Heart right ventricle (tissue), 16 donors: ENCODE measurements at places on chromosomes 16 and 17. TPM values are rescaled to one million over a fixed set of nuclear protein-coding genes. Genes with fewer than 3 reads are reported as not detected.

DNA sequence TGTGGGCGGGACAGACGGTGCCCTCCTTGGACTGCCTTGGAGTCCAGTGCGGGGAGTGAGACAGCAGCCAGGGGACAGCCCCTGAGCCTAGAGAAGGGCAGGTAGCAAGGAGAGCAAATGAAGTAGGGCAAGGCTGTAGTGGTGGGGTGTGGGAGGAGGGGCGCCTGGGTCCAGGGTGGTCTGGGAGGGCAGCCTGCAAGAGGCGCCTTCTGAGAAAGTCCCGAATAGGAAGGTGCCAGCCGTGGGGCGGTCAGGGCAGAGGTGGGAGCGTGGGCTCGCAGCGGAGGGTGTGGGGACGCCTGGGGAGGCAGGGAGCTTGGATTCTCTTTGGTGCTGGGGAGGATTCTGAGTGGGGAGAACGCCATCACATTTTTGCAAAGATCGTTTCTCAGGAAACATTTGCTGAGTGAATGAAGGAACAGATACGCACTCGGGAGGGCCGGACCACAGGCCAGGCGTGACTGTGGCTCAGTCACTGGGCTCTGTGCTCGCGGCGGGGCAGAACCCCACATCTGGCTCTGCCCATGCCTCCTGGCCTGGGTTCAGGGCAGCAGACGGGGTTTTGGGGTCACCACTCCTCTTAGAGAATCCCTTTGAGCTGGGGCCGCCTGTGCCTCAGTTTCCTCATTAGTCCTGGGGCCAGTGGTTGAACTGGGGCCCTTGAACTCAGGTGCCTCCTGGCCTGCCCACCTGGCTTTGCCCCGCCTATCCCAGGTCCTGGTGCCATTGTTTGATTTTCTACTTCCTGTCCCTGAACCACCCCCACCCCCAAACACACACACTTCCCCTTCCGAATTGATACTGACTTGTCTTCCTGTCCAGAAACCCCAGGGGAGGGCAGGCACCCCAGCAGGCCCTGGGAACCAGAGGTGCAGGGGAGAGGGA, 4.2 kb downstream of the SNN start:
- DNase-seq: peak; percentile 53

GRCh38 chr17:79126139-79126538, 51.5 kb downstream of the ENGASE start:
- DNase-seq: no peak

Gene TBKBP1
- polyA plus RNA-seq: 9.9 TPM

DNA sequence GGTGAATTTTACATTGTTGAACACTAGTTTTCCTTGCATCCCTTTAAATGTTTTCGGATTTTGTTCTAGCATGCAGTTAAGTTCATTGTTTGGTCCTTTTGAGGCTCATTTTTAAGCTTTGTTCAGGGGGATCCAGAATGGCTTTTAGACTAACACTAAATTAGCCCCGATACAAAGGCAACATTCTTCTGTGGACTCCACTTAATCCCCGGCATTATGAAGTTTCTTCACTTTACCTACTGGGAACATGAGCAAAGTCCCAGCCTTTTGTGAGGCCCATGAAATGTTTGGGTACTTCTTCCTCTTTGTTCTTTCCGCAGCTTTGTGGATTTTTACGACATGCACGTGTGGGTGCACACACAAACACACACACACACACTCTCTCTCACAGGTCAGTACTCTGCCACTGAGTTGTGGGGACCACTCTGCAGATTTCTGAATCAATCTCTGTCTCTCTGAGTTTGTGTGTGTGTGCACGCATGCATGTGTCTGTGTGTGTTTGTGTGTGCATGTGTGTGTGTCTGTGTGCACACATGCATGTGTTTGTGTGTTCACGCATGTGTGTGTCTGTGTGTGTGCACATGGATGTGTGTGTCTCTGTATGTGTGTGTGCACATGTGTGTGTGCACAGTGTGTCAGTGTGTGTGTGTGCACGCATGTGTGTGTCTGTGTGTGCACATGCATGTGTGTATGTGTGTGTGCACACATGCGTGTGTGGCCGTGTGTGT, 240.4 kb upstream of the TNRC6C start:
- DNase-seq: no peak

DNA sequence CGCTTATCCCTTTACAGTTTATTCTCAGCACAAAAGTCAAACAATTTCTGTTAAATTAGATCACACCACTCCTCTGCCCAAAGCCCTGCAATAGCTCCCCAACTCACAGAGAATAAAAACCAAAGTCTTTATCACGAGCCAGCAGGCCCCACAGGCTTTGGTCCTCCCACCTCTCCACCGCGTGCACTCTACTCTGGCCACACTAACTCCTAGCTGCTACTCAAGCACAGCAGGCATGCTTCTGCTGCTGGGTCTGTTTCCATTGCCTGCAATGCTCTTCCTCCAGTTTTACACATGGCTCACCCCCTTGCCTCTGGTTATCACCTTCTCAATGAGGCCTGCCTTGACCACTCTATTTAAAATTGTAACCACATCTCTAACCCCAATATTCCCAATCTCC, 27.6 kb downstream of the HELZ start:
- no peak for DNase-seq

- DNase-seq: no peak
These were observed 1050.8 kb upstream of the EEF2KMT start for GRCh38 chr16:6148361-6148760.

- no peak for DNase-seq
These were observed 125.1 kb downstream of the BANP start for GRCh38 chr16:88076211-88076931.

- no peak for DNase-seq
These were observed 2.7 kb downstream of the MYO18A start for GRCh38 chr17:29177541-29177870.

DNA sequence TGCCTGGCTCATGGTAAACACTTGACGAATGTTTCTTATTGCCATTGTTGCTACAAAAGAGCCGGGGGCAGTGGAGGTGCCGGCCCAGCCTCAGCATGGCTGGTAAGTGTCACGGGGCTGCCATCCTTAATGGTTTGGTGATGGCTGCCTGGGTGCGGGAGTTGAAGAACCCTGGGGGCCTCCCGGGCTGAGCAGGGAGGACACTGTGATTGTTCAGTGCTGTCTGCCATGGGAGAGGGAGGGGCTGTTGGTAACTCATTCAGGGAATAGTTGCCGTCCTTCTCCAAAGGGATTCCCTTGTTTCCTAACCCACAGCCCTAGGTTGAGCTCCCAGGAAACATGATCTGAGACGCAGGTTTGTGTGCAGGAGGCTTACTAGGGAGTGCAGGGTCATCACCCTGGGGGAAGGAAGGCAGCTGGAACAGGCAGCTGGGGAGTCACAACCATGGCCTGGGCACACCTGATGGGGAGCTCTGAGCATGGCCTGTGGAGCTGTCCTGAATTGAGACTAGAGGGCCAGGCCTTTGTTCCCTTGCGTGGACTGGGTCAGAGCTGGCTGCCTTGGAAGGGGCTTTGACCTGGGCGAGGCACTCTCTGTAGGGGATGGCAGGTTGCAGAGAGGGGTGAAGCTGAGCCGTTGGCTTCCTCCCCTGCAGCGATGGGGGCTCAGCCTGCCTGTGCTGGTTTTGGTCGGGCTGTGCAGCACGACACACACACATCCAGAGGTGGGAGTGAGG, 85.7 kb downstream of the PLCG2 start:
- DNase-seq: no peak

- no peak for DNase-seq
These were observed 11.4 kb downstream of the MLLT6 start for GRCh38 chr17:38716368-38717005.

DNA sequence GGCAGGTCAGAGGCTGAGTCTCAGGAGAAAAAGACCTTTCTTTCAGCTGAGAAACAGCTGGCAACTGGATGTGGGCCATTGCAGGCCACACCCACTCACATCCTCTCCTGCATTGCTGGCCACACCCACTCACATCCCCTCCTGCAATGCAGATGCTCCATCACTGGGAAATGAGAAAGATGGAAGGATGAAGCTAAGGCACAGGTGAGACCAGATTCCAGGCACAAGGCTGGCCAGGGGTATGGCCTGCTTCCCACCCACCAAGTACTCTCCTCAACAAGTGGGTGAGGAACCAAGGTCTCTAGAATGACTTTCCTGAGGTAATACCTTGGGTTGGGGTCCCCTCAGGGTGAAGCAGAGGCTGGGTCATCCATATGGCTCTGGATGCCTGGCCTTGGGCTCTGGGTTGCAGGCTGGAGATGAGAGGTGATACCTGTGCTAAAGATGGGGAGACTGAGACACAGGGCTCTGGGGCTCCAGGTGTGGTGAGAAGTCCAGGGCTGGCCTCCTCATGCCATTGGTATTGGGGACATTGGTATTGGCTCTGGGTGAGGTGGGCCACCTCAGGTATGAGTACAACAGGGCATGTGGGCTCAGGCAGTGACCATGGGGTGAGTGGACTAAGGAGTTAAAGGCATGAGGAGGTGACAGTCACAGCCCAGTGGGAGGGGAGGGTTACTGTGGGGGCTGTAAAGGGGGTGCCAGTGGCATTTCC, 1726.8 kb downstream of the TP53TG3F start:
- no peak for DNase-seq

DNA sequence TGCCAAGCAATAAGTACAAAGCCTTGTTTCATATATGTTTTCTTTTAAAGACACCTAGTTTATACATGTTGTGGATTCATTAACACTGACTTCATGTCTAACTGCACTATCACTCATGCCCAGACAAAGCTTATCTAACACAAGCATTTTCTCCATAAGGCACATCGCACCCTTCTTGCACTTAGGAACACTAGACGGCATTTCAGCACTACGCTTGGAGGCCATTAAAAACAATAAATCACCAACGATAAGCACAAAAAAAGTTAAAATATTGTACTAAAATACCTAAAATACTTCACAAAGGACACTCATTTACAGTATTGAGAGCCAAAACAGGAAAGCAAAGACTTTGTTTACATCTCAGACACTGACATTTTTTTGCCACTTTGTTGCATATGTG, 39.0 kb upstream of the TEKT3 start:
- no peak for DNase-seq

DNA sequence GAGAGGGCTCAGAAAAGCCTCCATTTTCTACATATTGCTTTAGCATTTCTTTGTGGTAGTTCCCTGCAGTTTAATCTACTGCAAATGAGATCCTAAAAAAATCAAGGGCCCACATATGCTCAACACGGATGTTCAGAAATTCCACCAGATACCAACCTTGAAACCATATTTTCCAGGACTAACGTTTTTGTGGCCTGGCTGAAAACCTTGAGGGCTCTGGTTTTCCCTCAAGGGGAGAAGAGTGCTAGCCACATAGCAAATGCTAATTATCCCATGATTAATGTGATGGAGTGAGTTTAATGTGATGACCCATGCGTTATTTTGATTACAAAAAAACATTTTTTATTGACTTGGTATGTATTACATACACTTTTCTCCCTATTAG, 68.9 kb downstream of the SNX11 start:
- DNase-seq: no peak

- no peak for DNase-seq
These were observed 15.8 kb upstream of the CCL5 start for GRCh38 chr17:35895636-35896587.

DNA sequence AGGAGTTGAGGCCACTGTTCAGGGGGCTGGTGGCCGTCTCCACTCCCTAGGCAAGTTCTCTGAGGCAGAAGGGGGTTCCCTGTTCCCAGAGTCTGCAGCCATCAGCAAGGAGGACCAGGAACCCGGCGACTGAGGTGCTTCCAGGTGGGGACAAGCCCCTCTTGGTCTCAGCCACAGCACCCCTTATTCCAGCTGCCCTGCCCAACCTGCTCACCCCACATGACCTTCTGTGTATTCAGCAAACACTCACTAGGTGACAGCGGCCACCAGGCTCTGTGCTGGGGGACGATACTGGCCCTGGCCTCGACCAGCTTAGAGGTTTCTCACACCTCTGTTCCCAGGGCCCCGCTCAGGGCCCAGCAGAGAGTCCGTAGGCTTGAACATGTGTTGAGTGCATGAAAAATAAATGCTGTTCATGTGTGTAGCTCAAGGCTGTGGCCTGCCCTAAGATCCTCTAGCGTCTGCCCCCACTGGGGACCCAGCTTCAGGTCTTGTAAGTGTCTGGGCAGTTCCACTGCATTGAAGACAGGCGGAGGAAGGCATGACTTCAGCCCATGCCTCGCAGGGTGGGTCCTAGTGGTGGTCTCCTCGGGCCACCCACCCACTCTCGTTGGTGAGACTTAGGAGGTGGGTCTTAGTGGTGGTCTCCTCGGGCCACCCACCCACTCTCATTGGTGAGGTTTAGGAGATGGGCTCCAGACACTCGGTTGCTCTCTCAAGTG, 44.2 kb downstream of the NT5M start:
- no peak for DNase-seq

GRCh38 chr16:48353565-48354163, 31.5 kb downstream of the SIAH1 start:
- peak; percentile 61 for DNase-seq

GRCh38 chr16:85602402-85603202, 10.5 kb upstream of the GSE1 start:
- DNase-seq: no peak

DNA sequence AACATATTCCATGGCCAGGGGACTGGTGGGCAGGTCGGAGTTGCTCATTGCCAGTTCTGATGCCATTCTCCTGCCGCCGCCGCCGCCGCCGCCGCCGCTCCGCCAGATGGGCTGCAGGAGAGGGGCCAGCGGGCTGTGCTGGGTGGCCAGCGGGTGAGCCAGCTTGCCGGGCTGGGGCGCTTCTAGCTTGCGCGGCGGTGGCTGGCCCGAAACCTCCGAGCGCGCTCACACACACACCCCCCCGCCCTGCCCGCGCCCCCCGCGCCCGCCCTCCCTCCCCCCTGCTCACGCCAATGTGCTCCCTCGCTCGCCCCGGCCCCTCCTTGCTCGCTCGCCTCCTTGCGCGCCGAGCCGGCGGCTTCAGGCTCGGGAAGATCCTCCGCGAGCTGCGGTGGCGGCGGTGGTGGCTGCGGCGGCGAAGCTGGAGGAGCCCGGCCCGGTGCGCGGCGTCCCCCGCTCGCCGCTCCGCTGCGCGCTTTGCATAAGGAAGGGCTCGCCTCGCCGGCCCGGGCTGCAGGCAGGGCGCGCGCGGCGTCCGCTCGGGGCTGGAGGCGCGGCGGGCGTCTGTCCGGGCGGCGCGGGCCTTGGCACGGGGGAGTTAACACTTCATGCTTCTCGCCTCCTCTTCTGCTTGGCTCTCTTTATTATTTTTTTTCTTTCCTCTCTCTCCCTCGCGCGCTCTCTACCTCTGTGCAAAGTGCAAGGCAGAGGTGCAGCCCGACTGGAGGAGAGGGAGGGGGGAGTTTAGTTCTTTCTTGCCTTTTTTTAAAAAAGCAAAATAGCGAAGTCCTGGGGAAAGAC, 500 bp downstream of the MAF start:
- peak; percentile 42 for DNase-seq

- DNase-seq: no peak
These were observed 99.6 kb downstream of the SPACA3 start for GRCh38 chr17:33091271-33091670.

Gene SOCS7
- polyA plus RNA-seq: 4.0 TPM

Gene RPL13
- 3,221 TPM for polyA plus RNA-seq

Gene SBK1
- polyA plus RNA-seq: 2.9 TPM
